ENCODE measurements at places on chromosomes 7 and 10.

- H3K27ac ChIP-seq: peak overlapping the region; percentile 10
- peaks cover 14% of the 10 kb centered on the region for H3K4me1 ChIP-seq
- no peaks in the 10 kb centered on the region for H3K27me3 ChIP-seq
- no peak for DNase-seq
- no peak overlapping the region for H3K4me3 ChIP-seq
- no peaks in the 10 kb centered on the region for H3K36me3 ChIP-seq
Measured at GRCh38 chr10:80406204-80406603, 2.1 kb upstream of the PRXL2A start.

DNA sequence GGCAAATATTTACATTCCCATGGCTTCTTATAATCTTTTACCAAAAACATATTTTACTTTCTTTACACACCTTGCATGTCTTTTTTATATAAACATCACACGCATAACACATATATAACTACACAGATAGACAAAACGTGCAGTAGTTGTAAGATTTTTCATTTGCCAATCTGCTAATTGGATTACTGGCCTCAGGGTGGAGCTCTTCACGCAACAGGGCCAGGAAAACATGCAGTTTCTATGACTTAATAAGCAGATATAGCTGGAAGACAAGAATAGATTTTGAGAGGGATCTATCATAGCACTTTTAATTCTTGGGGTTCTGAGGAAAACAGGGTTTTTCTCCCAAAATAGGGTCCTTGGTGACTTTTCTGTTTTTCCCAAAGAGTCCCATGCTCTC lies 12.7 kb downstream of the ACADSB start:
- no peak for DNase-seq
- H3K4me3 ChIP-seq: no peak overlapping the region

- H3K4me3 ChIP-seq: no peak overlapping the region
- H3K36me3 ChIP-seq: no peaks in the 10 kb centered on the region
- no peak overlapping the region for H3K27ac ChIP-seq
Measured at GRCh38 chr10:70549962-70550458, 52.5 kb downstream of the PRF1 start.

DNA sequence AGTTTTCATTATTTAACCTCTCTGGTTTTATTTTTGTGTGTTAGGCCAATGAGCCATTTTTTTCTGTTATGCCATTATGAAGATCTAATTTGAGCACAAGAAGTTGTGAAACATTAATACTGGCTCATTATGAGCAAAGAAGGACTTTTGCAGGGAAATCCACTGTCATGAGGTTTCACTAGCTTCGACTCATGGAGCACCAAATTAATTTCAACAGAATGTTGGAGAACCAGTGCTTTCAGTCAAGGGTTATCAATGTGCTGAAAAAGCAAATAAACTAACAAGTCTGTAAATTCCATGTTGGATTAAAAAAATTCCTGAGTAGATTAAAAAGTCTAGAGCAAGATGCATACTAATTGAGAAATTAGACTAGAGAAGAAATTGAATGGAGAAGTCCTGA lies 594.2 kb upstream of the FZD8 start:
- H3K36me3 ChIP-seq: no peaks in the 10 kb centered on the region
- no peak overlapping the region for H3K4me3 ChIP-seq
- H3K27me3 ChIP-seq: no peaks in the 10 kb centered on the region

DNA sequence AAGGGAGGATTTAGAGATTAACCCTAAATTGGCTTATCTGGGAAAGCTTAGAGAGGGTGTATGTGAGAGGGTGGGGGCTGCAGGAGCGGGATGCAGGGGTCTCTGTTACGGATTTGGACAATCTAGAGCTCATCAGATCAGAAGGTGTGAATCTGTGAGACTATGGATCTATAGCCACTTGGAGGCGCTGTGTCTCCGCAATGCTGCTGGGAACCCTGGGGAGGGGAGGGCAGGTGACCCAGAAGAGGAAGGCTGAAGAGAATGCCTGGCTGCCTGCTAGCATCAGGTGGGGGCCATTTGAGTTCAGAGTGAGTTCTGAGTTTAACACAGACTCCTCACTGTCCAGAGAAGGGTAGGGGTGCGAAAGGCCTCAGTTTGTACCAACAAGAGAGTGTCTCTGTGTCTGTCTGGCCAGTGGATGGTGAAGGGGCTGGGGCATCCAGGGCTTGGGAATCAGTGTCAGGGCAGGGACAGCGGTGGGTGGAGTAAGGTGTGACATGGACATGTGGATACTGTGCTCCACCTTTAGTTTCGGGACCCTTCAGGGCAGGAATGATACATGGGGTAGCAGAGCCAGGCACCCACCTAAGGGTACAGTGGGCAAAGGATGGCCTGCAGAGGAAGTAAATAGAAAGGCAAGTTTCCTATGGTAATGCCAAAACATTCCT lies 187.3 kb upstream of the PRSS58 start:
- H3K4me1 ChIP-seq: no peaks in the 10 kb centered on the region
- H3K27ac ChIP-seq: no peak overlapping the region
- no peaks in the 10 kb centered on the region for H3K36me3 ChIP-seq
- DNase-seq: no peak
- H3K4me3 ChIP-seq: no peak overlapping the region

DNA sequence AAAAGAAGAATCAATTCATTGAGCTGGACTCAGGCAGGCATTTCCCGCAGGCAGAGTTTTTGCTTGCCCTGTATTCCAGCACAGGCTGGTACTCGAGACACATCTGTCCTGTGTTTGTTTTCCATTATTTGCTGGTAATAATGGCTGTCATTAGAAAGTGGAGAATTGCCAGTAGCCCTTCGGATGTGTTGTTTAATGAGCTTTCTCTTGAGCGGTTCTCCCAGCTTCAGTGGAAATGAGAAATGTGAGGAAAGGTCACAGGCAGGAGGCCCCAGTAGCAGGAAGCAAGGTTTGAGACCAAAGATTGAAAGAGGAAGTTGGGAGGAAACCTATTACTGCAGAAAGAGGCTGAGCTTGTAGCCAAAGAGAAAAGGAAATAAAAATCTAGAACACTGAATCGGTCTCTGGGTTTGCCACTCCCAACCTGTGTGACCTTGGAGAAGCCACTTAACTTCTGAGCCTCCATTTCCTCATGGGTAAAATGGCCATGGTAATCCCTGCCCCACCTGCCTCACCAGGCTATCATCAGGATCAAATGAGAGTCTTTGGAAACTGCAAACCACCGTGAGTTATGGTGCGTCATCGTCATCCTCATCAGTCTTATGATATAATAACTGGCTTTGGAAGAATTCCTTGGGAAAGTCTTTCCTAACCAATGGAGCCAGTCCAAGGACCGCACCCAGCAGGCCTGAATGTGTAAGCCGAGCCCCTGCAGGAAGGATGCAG lies 67.7 kb downstream of the TACR2 start:
- no peak overlapping the region for H3K4me3 ChIP-seq
- peaks cover 12% of the 10 kb centered on the region for H3K36me3 ChIP-seq
- H3K4me1 ChIP-seq: peaks cover 44% of the 10 kb centered on the region

GRCh38 chr10:69736886-69737641 lies 64.6 kb upstream of the COL13A1 start:
- no peaks in the 10 kb centered on the region for H3K36me3 ChIP-seq
- no peak for DNase-seq
- no peaks in the 10 kb centered on the region for H3K27me3 ChIP-seq

- no peak for DNase-seq
- H3K4me1 ChIP-seq: no peaks in the 10 kb centered on the region
- no peaks in the 10 kb centered on the region for H3K27me3 ChIP-seq
Measured at GRCh38 chr10:66869635-66870034, 56.2 kb upstream of the LRRTM3 start.

- no peak for DNase-seq
- no peaks in the 10 kb centered on the region for H3K27me3 ChIP-seq
- no peaks in the 10 kb centered on the region for H3K36me3 ChIP-seq
- no peak overlapping the region for H3K27ac ChIP-seq
- no peaks in the 10 kb centered on the region for H3K4me1 ChIP-seq
Measured at GRCh38 chr7:96910486-96910885, 94.9 kb upstream of the DLX6 start.

- H3K27me3 ChIP-seq: no peaks in the 10 kb centered on the region
- DNase-seq: no peak
- no peak overlapping the region for H3K4me3 ChIP-seq
- H3K36me3 ChIP-seq: no peaks in the 10 kb centered on the region
- no peak overlapping the region for H3K27ac ChIP-seq
- H3K4me1 ChIP-seq: no peaks in the 10 kb centered on the region
Measured at GRCh38 chr7:121107923-121108498, 119.5 kb downstream of the CPED1 start.

DNA sequence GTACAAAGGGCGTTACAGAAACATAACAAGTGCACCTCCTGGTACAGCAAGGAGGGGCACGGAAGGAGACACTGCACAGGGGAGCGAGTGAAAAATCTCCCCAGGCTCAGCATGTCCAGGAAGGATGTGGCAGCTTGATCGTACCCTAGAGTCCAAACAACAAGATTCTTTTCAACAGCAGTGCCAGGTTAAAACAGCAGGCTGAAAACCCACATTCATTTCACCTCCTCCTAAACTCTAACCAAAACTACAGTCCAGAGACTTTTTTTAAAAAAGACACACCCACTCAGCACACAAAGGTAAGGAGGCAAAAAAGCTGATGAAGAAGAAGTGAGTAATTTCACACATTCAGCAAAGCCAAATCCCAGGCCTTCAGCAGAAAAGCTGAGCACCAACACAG lies 138.8 kb downstream of the SFMBT2 start:
- H3K27ac ChIP-seq: no peak overlapping the region
- no peaks in the 10 kb centered on the region for H3K27me3 ChIP-seq
- no peak for DNase-seq
- H3K4me1 ChIP-seq: no peaks in the 10 kb centered on the region
- H3K36me3 ChIP-seq: peaks cover 3% of the 10 kb centered on the region

- no peaks in the 10 kb centered on the region for H3K4me1 ChIP-seq
- DNase-seq: no peak
- H3K36me3 ChIP-seq: no peaks in the 10 kb centered on the region
- H3K4me3 ChIP-seq: no peak overlapping the region
Measured at GRCh38 chr7:3481435-3481834, 180.4 kb downstream of the SDK1 start.

DNA sequence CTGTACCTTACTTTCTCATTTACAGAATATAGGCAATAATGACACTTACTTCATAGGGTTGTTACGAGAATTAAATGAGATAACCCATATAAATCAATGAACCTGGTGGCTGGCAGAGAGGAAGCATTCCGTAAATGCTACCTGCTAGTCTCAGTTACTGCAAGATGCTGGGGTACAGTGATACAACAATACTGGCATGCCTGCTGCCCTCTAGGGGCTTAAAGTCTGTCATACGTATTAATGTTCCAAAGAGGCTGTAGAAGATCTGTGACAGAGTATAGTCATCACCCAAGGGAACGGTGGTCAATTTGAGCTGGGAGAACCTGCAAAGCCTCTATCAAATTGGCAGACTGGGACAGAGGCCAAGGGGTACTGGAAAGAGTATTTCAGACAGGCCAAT lies 421.5 kb downstream of the GPAM start:
- H3K36me3 ChIP-seq: no peaks in the 10 kb centered on the region
- no peak overlapping the region for H3K27ac ChIP-seq
- no peaks in the 10 kb centered on the region for H3K4me1 ChIP-seq
- H3K27me3 ChIP-seq: no peaks in the 10 kb centered on the region

DNA sequence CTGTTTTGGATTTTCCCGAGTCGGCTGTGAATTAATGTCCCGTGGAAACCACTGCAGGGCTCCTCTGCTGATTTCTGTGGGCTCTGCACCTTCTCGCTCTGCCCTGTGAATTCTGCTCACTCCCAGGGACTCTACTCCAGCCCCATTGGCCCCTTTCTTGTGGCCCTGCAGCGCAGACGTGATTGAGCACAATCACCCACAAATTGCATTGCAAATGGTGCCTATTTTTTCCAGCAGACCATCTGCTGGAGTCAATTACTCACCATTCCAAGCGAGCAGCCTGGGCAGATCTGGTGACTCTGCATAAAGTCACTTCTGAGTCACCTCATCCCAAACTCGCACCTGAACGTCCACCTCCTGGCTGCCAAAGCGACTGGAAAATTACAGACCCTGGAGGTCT lies 235.8 kb downstream of the PAXIP1 start:
- H3K36me3 ChIP-seq: no peaks in the 10 kb centered on the region
- H3K4me3 ChIP-seq: no peak overlapping the region
- H3K27ac ChIP-seq: no peak overlapping the region
- no peak for DNase-seq
- no peaks in the 10 kb centered on the region for H3K27me3 ChIP-seq
- H3K4me1 ChIP-seq: no peaks in the 10 kb centered on the region

DNA sequence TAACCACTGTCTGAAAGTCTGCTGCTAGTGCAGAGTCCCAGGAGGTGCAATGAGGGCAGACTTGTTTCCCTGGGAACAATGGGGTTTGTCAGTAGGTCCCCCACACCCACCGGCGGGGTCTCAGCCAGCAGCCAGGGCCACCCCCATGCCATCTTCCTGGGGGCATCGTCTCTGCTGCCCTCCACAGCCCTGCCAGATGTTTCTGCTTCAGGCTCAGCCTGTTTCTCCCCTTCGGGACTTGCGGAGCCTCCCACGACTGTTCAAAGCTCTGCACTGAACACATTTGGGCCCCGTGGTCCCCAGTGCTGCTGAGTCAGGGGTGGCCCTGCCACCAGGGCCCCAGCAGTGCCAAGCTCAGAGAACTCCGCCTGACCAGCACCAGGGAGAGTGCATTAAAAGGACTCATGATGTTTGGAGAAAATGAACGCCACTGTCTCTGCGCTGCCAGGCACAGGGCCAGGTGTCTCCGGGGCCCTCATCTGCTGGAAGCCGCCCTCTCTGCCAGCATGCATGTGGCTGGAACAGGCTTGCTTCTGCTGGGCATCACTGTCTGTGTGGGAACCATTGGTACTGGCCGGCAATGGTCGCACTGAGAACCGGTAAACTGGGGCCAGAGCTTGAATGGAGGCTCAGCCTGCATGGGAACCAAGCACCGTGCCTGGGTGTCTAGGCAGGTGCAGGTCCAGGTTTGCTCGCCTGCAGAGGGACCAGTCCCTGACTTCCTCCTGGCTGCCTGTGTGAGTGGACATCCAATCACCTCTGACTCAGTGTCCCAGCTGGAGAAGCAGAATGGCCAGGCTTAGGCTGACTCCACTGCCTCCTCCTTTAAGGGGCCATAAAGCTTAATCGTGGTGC lies 345.1 kb downstream of the GLRX3 start:
- DNase-seq: no peak
- H3K4me1 ChIP-seq: no peaks in the 10 kb centered on the region
- no peaks in the 10 kb centered on the region for H3K36me3 ChIP-seq
- H3K27ac ChIP-seq: no peak overlapping the region

GRCh38 chr7:152661479-152661878 lies 14.5 kb downstream of the XRCC2 start:
- H3K27me3 ChIP-seq: no peaks in the 10 kb centered on the region
- no peak for DNase-seq
- H3K36me3 ChIP-seq: no peaks in the 10 kb centered on the region

- no peaks in the 10 kb centered on the region for H3K36me3 ChIP-seq
- no peaks in the 10 kb centered on the region for H3K27me3 ChIP-seq
- H3K4me1 ChIP-seq: no peaks in the 10 kb centered on the region
- no peak overlapping the region for H3K27ac ChIP-seq
- no peak overlapping the region for H3K4me3 ChIP-seq
Measured at GRCh38 chr7:43747328-43748105, 11.0 kb upstream of the BLVRA start.

Measured in tibial nerve (tissue), 4 donors.